ENCODE measurements at places on chromosomes 16 and 17. TPM values are rescaled to one million over a fixed set of nuclear protein-coding genes. Genes with fewer than 3 reads are reported as not detected.

DNA sequence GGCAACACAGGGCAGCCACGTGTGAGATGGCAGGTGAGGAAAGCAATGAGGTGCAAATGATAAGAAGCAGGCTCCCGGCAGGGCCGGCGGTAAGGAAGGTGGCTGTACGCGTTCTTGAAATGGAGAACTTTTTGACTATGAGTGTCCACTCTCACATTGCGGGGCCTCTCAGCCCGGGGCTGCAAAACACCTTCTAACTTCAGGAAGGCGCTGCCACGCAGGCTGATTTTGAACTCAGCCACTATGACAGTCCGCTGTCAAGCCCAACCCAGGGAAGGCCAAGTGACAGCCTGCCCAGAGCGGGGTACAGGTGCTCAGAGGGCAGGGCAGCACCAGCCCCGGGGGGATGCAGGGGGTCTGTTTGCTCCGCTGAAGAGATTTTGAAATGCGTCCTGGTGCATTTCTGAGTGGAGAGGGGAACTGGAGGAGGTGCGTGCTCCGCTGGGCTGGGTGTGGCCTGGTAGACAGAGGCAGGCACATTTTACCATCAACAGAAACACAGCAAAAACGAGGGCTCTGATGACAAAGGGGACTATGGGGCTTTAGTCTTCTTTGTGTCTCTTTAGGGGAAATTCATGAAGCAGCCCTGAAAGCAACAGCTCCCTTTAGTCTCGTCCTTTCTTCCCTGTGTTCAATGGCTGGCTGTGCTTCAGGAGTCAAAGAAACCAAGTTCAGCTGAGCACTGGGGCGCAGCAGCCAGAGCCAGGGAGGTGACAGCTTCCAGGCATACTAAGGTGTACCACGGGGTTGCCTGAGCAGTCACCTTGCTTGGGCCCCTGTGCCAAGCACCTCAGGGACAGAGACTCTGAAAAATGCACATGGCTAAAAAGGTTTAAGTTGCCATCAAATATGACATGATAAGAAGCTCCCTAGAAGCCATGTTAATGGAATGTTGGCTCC, 14.6 kb upstream of the SREBF1 start:
- no peak for DNase-seq

SCNN1B gene
- polyA plus RNA-seq, result 2.5 TPM

SCN4A gene
- polyA plus RNA-seq, result 0.14 TPM

DNA sequence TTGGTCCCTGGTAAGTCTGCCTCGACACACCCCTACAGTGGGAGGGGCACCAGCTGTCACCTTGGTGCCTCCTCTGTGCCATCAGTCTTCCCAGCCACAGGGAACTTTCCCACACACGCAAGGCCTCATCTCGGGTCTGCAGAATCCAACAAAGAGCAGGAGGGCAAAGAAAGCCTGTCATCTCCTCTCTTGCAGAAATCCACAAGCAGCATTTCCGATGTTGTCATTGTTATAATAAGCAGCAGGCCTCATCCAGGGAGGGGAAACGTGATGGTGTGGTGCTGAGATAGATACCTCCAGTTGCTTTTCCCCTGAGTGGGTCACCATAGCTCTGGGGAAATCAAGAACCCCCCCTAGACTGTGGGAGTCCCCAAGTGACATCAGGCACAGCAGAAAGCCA, 110.4 kb downstream of the CMIP start:
- no peak for DNase-seq

RNF112 gene
- polyA plus RNA-seq, result 27.7 TPM

GSDMA gene
- polyA plus RNA-seq, result 0.19 TPM

SPATA22 gene
- 0.99 TPM for polyA plus RNA-seq

HBQ1 gene
- polyA plus RNA-seq, result 11.6 TPM

- DNase-seq, result no peak
Measured at GRCh38 chr17:10171122-10171571, 27.3 kb downstream of the GAS7 start.

DNA sequence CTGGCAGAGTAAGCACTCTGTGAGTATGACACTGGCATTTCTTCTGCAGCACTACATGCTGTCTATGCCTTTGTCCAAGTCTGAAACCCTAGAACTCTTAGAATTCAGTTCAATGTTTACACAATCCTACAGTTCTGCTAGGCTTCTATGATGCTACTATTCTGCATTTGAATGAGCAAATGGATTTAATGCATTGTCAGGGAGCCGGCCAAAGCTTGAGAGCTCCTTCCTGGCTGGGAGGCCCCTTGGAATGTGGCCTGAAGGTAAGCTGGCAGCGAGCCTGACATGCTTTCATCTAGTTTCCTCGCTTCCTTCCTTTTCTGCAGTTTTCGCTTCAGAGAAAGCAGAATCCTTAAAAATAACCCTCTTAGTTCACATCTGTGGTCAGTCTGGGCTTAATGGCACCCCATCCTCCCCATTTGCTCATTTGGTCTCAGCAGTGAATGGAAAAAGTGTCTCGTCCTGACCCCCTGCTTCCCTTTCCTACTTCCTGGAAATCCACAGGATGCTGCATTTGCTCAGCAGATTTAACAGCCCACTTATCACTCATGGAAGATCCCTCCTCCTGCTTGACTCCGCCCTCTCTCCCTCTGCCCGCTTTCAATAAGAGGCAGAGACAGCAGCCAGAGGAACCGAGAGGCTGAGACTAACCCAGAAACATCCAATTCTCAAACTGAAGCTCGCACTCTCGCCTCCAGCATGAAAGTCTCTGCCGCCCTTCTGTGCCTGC, at the start of gene CCL2:
Gene CCL2, plus strand, starts transcription at position 635 of the 730 bp plus-strand sequence. Its CDS starts 65 bp downstream, at position 700.
- DNase-seq, result peak; percentile 53

- DNase-seq, result no peak
Measured at GRCh38 chr17:65756760-65757159, 195.3 kb upstream of the AXIN2 start.

DNA sequence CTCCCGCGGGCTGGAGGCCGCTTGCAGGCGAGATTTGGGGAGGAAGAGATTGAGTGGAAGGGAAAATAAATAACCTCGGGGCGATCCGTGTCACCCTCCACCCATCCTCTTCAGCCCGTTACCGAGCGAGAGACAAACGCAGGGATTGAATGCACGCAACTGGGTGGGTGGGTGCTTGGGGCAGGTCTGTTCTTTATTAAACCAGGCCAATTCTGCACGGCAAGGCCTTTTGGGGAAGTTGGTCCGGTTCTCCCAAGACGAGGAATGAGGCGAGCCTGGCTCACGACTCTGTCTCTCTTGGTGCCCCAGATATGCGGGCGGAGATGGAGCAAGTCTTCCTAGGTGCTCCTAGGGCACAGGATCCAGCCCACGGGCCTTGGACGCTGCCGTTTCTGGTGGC, 396 bp upstream of the HOXB7 start:
- no peak for DNase-seq

PLEKHG4 gene
- polyA plus RNA-seq, result 6.1 TPM

DNA sequence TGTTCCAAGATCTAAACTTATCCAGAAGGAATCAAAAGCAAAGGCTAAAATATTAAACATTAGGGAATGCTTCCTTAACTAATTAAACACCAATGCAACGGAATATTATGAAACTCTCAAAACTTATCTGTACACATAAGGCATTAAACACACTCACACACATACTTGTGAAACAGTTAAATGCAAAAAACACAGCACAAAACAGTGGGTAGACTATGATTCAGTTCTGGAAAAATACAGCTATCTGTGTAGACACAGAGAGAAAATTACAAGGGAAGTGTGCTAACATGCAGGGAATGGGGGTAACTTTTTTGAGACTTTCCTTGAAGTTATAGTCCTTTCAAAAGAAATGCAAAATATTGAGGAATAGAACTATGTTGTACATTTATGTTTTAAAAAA, 36.7 kb upstream of the CCL1 start:
- no peak for DNase-seq

ZNF423 gene
- 43.0 TPM for polyA plus RNA-seq

PRSS27 gene
- polyA plus RNA-seq, result 11.5 TPM

CCL18 gene
- polyA plus RNA-seq, result not detected

KRT16 gene
- polyA plus RNA-seq, result 1.1 TPM

DNA sequence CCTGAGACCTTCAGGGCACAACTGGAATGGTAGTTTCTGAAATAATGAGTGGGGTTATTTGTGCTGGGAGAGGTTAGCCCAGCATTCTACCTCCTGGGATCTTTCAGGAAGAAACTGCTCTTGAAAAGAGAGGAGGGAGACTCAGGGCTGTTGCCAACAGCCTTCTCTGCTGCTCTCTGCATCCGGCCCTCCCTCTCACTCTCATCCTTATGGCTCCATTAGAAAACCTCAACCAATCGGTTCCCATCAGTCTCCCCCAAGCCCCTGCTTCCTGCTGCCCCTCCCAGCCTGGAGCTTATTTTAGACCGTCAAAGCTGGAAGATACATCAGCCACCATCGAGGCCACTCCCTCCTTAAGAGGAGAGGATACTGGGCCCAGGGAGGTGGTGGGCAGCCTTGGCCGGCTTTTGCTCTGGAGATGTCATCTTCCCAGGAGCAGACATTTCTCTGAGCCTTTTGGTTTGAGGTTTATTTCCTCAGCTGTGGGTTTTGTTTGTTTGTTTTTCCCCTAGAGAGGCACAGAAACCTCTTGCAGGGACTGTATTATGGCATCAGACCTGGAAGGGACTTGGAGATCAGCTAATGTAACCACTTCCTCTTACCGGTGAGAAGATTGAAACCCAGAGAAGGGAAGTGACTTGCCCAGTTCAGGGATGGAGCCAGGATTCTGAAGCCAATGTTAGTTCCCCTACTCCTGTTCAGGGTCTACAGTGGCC, 2.7 kb downstream of the MPRIP start:
- DNase-seq, result peak; percentile 77

DNA sequence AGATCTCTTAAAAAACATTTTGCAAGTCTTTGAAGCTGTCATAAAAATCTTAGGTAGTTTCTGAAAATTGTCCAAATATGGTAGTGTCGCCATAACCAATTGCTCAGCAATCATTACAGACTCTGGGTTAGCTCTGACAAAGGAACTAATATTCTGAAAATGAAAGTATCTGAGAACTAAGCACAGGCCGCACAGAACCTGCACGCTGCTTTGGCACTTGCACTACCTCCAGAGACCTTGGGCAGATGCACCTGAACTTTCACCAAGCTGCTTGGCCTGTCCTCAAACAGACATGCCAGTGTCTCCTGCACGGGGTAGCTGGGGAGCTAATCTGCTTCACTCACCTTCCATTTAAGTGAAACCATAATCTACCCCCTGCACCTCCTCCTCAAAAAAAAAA, 317.0 kb downstream of the MAF start:
- no peak for DNase-seq

DNA sequence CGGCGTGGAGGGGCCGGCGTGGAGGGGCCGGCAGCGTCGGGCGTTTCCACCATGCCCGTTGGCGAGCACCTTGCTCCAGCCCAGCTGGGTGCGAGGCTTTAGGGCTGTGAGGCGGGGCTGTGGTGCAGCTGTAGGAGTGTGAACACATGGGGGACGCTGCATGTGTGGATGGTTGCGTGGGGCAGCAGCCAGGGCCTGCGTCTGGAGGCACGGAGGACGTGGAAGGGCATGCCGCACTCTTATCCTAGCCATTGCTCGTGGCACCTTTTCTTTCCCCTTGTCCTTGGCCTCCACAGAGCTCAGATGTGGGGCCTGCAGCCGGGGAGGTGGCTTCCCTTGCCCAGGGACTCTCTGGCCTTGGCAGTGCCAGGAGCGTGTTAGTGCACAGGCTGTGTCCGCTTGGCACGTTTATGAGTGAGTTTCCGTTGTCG, 47.8 kb downstream of the PDPK1 start:
- DNase-seq, result no peak

- DNase-seq, result no peak
Measured at GRCh38 chr16:3471518-3472176, 23.6 kb downstream of the C16orf90 start.

ST6GALNAC2 gene
- 20.4 TPM for polyA plus RNA-seq

MT2A gene
- polyA plus RNA-seq, result 64.6 TPM

DNA sequence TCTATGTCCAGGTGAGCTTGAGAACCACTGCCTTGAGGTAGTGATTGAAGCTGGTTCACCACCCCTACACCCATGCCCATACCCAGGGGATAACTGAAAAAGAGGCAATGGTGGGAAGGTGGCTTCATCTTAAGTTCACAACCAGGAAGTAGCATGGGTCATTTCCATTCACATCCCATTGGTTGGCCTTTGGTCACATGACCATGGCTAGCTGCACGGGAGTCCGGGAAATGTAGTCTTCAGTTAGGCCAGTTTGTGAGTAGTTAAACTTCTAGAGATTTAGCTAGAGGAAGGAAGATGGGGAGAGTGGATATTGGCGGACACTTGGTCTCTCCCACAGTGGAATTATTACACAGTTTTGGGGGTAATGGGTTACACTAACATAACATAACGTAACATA, 92.9 kb downstream of the RGS9 start:
- DNase-seq, result no peak

Data from spinal cord (tissue), 10 donors.